ENCODE measurements at places on chromosomes 1 and 21. TPM values are rescaled to one million over a fixed set of nuclear protein-coding genes. Genes with fewer than 3 reads are reported as not detected.

Gene KCTD3
- 22.2 TPM for total RNA-seq

Gene AHCTF1
- 10.0 TPM for total RNA-seq

Gene MCOLN2
- 3.1 TPM for total RNA-seq

Gene MAEL
- total RNA-seq = not detected

Gene SUSD4
- total RNA-seq = 11.9 TPM

Gene CDA
- 0.95 TPM for total RNA-seq

Gene DMRTA2
- total RNA-seq = not detected

Gene CFHR3
- not detected for total RNA-seq

Gene TMEM54
- total RNA-seq = 165 TPM

Gene CHI3L1
- not detected for total RNA-seq

Gene DYNLT5
- total RNA-seq = not detected

Gene SLAMF8
- total RNA-seq = not detected

Gene MANEAL
- 30.0 TPM for total RNA-seq
